ENCODE measurements at places on chromosomes 2 and 18. TPM values are rescaled to one million over a fixed set of nuclear protein-coding genes. Genes with fewer than 3 reads are reported as not detected.

The G6PC2 gene
- total RNA-seq, result not detected

The TRIM43 gene
- total RNA-seq, result not detected

The KANSL1L gene
- total RNA-seq, result 11.2 TPM

The SGO2 gene
- total RNA-seq, result 17.3 TPM

The CSRNP3 gene
- total RNA-seq, result 0.27 TPM

The CRYBA2 gene
- total RNA-seq, result not detected

The CRYGC gene
- total RNA-seq, result not detected

The DOCK10 gene
- total RNA-seq, result 25.3 TPM

The IL36G gene
- not detected for total RNA-seq

All from M059J (cell line).